ENCODE measurements at places on chromosomes 16 and 17. TPM values are rescaled to one million over a fixed set of nuclear protein-coding genes. Genes with fewer than 3 reads are reported as not detected.

DNA sequence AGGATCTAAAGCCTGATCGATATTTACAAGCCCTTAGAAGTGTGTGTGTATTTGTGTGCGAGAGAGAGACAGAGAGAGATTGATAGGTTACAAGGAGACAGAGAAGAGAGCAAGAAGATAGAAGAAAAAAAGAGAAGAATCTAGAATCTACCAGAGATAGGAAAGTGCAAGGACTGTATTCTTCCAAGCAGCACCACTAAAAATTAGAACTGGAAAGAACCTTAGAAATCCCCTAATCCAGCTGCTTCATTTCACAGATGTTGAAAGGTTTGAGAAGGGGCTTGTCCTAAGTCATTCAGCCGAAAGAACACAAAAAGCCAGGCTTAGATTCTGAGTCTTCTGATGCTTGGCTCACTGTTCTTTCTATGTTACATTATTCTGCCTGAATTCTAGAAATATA is 92.2 kb downstream of the HS3ST3A1 start:
- no peak for DNase-seq

Gene ZG16
- total RNA-seq, result not detected

GRCh38 chr16:5064915-5065314 is 841 bp downstream of the C16orf89 start:
- DNase-seq, result no peak

Gene KRTAP4-9
- total RNA-seq, result not detected

DNA sequence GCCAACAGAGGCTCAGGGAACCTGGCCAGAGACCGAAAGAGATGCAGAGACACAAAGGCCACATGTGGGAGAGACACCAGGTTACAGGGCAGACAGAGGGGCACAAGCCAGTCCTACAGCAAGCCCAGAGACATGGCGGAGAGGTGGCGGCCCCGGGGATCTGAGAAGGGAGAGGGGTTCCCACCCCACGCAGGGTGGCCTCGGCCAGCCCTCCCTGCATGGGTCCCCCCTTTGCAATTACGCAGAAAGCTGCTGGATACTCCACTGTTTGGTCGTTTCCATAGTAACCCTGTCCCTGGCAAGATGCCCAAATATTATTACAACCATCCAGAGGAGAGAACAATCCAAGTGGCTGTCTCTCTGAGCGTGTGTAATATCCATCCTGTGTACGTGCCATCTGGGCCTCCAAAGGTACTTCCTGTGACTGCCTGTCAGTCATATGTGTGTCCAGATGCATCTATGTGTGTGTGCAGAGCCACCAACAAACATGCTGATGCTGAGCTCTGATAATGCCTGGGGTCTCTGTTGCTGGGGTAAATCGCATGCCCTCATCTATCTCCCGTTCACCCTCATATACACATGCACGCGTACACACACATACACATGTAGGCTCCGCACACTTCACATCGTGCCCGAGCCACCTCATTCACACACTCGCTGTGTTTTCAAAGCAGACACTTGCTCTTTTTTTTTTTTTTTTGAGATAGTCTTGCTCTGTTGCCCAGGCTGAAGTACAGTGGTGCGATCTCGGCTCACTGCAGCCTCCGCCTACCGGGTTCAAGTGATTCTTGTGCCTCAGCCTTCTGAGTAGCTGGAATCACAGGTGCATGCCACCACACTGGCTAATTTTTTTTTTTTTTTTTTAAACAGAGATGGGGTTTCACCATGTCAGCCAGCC is 5.5 kb downstream of the PCGF2 start:
- peak; percentile 69 for DNase-seq

- DNase-seq, result no peak
Measured at GRCh38 chr17:67980456-67980855, 15.8 kb downstream of the C17orf58 start.

DNA sequence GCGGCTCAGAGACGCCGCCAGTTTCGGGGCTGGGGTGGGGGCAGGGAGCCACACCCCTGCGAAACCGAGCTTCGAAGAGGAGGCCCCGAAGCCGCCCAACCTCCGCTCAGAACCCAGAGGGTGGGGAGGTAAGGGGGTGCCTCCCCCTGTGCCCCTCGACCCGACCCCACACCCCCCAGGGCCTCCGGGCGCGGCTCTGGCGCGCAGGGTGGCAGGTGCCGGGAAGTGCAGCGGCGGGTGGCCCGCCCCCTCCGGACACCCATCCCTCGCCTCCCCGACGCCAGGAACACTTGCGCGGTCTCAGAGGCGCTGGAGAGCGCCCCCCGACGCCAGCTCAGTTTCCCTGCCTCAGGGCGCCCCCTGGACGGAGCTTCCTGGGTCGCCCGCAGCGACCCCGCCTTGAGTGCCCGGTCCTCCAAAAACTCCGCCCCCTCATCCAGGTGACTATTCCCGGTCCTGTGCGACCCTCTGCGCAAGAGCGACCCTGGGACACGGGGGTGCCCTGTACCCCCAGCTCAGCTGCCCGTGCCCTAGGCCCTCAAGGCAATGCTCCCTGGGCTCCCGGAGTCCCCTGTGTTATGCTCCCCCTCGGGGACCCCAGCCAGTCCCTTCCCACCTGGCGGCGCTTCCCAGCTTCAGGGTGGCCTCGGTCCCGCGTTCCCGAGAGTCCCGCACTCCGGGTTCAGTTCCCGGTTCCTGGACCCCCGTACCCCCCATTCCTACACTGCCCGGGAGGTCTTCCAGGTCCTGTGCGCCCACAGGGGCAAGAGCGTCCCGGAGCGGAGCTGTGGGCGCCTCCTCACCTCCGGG is 562 bp downstream of the PPL start:
- no peak for DNase-seq

GRCh38 chr17:794876-795275 is 12.7 kb downstream of the MRM3 start:
- peak; percentile 85 for DNase-seq

GRCh38 chr17:6072157-6072556 is 2.0 kb downstream of the WSCD1 start:
- DNase-seq, result no peak

Gene FNDC8
- total RNA-seq, result not detected

GRCh38 chr16:56667581-56668571 is at the start of gene MT1G:
Gene MT1G, minus strand, starts transcription at chr16:56668065. Its CDS starts 72 bp downstream, at chr16:56667993.
- DNase-seq, result peak; percentile 84

Gene NOD2
- 1.1 TPM for total RNA-seq

DNA sequence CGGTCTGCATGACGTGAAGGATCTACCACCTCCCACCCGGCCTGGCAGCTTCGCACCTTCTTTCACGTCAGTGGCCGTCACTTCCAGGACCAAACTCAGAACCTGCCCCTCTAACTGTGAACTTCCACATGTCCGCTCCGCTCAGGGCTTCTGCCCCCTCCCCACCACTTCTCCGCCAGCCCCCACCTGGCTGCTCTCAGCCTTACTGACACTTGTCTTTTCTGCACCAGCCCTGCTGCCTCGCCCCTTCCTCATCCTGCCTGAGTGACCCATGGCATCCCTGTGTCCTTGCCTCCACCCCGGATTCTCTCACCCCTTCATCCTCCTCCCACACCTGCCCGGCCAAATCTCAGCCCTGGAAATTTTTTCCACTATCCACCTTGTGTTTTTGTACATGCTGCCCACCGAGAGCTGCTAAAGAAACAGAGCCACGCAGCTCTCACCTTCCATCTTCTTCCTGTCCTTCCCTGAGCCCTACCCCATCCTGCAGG is 14.2 kb downstream of the PIMREG start:
- DNase-seq, result peak; percentile 44

Gene MMP28
- 2.0 TPM for total RNA-seq

Gene SLC12A3
- not detected for total RNA-seq

Gene KCNH4
- 0.28 TPM for total RNA-seq

DNA sequence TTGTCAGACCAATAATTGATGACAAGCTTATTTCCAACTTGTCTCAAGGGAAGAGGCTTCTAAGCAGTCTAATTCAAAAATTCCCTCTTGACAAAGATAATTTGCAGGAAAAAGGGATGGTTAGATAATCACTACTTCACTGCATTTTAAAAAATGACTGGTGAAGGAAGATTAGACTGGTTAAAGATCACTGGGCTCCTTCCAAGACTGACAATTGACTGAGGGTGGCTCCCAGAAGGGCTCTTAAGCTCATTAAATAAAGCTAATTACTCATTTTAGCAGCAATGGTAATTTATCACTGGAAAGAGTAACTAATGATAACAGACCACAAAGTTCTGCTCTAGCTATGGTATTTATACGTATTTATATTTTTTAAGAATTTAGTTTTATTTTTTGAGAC is 4.4 kb upstream of the HEATR3 start:
- no peak for DNase-seq

Measured in heart left ventricle (tissue), 16 donors.